NCI-H774 (cell line): ENCODE measurements at places on chromosomes 1 and 21.

DNA sequence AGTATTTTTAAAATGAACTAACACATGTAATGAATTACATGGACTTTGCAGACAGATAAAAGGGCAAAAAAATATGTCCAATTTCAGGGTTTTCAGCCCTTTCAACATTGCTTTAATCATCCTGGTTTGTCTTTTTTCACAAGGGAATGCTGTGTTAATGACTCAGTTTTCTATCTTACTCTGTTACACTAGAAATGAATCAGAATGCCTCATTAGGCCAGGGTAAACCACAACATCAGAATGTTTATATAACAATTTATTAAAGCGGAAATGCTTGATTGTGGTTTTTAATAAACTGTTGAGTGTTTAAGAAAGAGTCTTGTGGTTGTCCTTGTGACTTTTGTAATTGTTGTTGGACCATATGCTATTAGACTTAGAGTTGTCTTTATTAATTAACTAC lies 13.5 kb downstream of the GORAB start:
- no peak for DNase-seq

GRCh38 chr1:60222360-60223115 lies 149.0 kb upstream of the C1orf87 start:
- DNase-seq: no peak

- DNase-seq: no peak
These were observed 237.1 kb downstream of the USH2A start for GRCh38 chr1:216186141-216186540.

DNA sequence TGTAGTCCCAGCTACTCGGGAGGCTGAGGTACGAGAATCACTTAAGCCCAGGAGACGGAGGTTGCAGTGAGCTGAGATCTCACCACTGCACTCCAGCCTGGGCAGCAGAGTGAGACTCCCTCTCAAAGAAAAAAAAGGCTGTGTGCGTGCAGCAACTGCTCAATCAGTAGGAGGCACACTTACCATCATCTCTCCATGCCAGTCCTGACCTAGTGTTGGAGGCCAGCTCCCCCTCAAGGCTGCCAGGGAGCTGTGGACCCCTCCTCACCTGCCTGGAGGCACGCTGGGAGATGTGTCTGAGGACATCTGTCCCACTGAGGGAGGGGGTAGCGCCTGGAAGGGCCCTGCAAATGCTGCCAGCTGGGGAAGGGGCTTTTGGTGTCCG lies 11.9 kb downstream of the RPS6KA1 start:
- DNase-seq: no peak

DNA sequence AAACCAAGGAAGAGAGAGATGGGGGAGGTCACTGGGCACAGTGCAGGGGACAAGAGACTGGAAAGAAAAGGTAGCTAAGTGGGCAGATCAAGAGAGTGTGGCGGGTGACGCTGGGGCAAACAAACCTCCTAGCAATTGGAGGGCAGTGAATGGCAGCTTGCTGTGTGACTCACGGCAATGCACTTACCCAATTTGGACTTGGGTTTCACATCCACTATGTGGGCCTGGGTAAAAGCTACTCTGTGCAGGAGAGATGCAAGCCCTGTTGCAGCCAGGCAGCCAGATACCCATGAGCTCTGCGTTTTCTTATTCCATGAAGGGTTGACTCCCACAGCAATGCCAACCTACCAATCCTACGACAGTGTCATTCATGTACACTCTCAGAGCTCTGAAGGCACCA lies 9.5 kb downstream of the PLXNA2 start:
- DNase-seq: peak; percentile 32

DNA sequence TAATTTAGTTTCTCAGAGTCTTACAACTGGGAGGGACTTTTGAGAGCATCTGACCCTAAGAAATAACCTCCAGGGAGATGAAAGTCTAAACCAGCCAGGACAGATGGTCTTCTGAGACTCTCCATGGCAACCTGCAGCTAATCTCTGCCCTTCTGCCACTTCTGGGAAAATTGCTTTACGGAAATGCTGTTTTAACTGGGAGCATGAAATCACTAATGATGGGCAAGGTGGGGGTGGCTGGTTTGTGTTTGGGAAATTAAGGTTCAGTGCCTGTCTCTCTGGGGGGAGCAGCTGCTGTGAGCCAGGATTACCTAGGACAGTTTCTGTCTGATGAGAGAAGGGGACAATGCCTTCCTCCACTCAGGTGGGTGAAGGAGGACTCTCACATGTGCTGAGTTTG lies 33.2 kb downstream of the ROR1 start:
- no peak for DNase-seq

DNA sequence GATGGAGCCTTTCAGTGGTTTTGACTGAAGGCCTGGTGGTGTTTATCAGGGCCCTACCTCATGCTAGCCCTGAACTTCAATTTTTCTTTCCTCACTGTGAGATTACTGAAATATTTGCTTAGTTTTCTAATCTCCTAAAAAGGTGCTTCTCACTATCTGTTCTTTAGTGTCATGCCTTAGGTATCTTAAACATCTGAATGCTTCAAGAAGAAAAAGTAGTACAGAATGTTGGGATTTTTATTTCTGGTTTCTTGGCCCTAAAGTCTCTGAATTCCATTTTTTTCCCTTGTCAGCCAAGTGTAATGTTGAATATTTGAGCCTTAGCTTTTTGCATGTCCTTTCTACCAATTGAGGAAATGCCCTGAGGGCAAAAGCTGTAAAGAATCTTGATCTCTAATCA lies 47.9 kb upstream of the PRKACB start:
- DNase-seq: no peak

DNA sequence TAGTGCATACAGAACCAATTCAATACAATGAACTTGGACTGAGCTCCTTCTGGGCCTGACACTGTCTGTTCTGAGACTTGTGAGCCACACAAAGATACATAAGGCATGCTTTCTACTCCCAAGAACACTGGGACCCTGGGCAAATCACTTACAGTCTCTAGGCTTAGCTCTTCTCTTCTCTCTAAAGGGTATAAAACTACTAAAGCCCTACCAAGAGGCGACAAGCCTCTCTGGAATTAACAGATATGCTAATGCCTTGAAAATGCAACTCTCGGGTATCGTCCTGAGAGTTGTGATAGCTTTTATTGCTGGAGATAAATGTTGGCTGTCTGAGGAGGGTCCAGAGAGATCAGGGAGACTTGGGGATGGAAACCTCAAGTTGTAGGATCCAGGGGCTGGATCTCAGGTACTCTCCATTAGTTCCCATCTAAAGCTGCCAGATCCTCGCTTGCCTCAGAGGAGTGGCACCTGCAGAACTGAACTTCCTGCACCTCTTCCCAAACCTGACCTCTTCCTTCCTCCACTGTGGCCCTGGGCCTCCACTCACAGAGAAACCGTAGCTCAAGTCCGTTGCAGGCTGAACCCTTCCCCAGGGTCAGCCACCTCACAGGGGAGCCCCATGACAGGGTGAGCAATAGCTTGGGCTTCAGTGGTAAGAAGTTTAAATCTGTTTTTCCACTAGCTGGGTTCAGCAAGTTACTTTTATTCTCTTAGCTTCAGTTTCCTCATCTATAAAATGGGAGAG lies 11.5 kb upstream of the CFAP45 start:
- no peak for DNase-seq

DNA sequence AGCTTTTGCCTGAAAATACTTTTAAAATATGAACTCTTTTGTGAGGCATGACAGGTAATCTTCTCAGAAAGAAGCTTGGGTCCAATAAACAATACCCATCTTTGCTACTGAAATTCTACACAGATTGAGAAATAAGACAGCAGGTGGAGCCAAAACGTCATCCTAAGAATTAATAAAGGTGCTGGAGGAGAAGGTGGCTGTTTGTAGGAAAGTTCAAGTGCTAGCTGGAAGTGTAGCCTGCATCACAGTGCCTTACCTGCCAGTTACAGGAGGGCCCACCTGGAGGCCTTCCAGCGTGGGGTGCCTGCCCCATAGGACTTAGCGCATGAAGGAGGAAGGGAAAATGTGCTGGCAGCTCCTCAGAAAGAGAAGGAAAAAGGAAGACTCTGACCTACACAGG lies 93.7 kb downstream of the TTC3 start:
- DNase-seq: no peak
